ENCODE measurements at places on chromosomes 16 and 17. TPM values are rescaled to one million over a fixed set of nuclear protein-coding genes. Genes with fewer than 3 reads are reported as not detected.

DNA sequence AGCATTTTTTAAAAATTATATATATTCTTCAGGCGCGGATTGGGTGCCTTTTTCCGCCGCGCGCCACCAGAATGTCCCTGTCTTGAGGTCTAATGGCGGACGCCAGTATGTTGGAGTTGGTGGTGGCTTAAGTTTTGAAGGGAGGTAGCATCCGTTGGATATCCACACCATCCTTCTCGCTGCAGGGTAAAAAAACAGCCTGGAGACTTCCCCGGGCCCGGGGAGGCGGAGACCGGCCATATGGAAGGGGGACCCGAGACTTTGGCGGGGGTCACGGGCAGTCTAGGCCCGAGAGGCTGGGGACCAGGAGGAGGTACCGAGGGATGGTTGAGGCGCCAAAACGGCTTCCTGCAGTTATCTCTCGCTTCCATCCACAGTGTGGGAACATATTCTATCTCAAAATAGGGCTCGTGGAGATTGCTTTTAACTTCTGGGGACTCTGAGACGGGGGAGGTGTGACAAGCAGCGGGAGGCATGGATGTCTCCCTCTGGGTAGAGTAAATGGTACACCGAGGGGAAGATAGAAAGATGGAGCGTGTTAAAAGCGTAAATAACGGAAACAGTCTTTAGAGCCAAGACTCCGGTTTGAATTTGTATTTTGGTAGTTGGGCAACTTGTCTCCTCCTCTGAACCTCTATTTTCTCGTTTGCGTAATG lies at the start of gene SF3B3:
Gene SF3B3, plus strand, starts transcription at position 74 of the 656 bp plus-strand sequence. CDS start 2,841 bp downstream, outside the sequence.
- peak; percentile 72 for DNase-seq

GRCh38 chr16:62392698-62393097 lies 356.5 kb upstream of the CDH8 start:
- DNase-seq: no peak

DNA sequence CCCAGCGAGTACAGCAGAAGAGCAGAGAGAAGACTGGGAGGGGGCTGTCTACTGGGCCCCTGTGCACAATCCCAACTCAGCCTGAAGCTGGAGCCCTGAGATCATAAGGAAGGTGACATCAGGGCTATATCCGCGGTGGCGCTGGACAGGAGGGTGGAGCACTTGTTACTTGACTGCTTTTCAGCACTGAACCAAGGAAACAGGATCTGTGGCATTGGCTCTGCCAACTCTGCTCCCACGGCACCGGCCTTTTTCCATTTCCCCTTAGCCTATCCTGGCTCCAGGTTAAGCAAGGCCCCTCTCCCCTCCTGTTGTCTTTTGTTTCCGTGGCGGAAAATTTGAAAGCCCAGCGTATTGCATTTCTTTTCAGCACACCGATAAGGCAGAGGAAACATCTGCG lies 125.0 kb upstream of the IRX3 start:
- DNase-seq: no peak

GRCh38 chr17:16980813-16981731 lies 9.2 kb upstream of the TNFRSF13B start:
- DNase-seq: peak; percentile 40

DNA sequence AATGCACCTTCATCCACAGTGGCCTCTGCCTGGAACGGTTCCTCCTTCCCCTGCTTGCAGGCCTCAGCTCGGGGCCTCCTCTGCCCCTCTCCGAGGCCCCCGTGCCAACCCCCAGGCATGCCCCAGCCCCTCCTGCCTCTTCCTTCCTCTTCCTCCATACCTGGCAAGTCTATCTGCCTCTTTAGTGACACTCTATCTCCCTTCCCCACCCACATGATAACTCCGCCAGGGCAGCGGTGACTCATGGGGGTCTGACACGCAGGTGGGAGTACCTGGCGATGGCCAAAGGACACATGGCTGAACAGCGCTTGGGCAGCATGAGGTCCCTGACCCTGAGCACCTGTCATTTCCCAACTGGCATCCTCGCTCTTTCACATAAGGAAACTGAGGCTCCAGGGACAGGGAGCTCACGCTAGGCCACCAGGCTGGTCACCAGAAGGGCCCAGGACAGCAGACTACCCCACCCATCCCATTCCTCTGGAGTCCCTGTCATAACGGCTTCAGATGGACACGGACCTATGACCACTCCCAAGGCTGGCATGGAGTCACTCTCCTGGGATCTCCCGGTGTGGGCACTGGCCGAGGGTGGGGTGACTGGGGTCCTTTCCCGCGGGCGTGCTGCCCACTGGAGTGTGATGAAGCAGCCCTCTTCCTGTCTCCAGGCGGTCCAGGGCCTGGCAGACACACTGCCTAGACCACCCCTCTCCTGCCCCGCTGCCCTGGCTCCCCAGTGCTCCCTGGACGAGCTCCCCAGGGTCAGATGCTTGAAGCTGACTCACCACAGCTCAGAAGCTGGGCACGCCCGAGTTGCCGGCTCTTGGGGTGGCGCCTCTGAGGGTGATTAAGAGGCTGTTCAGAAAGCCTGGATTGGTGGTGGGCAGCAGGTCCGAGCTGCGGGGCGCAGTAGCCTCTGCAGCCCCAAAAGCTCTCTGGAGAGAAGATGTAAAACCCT lies 100.6 kb downstream of the ENGASE start:
- no peak for DNase-seq

TEX19 gene
- polyA plus RNA-seq: 0.35 TPM

MT1G gene
- 3.7 TPM for polyA plus RNA-seq

DNA sequence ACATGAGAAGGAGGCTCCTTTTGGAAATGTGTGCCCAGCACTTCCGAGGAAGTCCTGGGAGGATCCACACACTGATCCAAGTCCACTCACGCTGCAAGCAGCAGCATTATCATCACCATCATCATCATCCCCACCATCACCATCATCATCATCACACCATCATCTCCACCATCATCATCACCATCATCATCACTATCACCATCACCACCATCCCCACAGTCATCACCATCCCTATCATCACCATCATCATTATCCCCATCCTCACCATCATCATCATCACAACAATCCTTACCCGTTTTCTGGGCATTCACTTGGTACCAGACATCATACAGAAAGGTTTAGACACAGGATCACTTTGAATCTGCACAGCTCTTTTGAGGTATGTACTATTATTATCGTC lies 47.8 kb upstream of the ACSF3 start:
- no peak for DNase-seq

Data from psoas muscle (tissue), 8 donors.